Aorta (tissue), 5 donors: ENCODE measurements at places on chromosomes 6 and 20. TPM values are rescaled to one million over a fixed set of nuclear protein-coding genes. Genes with fewer than 3 reads are reported as not detected.
A peak's percentile ranks its signal among the peaks of the same experiment; 100 is the strongest.

TREM1 gene
- polyA plus RNA-seq, result 6.5 TPM

GRCh38 chr6:52230685-52231084 is 13.6 kb downstream of the IL17F start:
- no peak overlapping the region for H3K4me3 ChIP-seq
- no peak overlapping the region for H3K27ac ChIP-seq
- H3K4me1 ChIP-seq, result no peaks in the 10 kb centered on the region
- peaks cover 2% of the 10 kb centered on the region for H3K27me3 ChIP-seq

SRSF6 gene
- polyA plus RNA-seq, result 90.4 TPM

DNA sequence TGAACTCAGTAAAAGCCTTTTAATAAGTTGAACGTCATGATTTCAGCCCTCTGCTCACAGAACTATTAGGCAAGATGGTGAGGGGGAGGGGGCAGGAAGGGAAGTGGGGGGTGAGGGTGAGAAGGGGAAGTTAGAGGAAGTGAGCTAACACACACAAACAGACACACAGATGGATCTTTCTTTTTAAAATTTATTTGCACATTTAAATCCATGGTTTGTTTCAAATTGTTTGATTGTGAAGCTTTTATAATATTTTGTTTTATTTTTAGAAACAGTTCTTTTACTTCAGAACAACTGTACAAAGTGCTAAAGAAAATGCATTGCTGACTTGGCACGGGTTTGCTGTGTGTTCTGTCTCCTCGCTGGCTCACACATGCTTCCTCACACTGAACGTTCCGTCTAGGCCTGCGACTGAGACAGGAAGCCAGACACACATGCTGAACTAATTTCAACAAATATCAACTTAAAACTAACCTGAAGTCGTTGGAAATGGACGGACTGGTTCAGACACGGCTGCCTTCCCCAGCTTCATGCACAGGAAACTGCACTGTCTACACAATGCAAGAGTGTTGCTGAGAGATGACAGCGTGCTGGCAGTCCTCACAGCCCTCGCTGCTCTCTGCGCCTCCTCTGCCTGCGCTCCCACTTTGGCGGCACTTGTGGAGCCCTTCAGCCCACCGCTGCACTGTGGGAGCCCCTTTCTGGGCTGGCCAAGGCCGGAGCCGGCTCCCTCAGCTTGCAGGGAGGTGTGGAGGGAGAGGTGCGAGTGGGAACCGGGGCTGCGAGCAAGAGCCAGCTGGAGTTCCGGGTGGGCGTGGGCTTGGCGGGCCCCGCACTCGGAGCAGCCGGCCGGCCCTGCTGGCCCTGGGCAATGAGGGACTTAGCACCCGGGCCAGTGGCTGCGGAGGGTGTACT is 8.1 kb upstream of the ZBP1 start:
- H3K27me3 ChIP-seq, result no peaks in the 10 kb centered on the region
- no peaks in the 10 kb centered on the region for H3K36me3 ChIP-seq
- peak; percentile 69 for DNase-seq
